GM04504 (cell line): ENCODE measurements at places on chromosomes 3 and 15.

DNA sequence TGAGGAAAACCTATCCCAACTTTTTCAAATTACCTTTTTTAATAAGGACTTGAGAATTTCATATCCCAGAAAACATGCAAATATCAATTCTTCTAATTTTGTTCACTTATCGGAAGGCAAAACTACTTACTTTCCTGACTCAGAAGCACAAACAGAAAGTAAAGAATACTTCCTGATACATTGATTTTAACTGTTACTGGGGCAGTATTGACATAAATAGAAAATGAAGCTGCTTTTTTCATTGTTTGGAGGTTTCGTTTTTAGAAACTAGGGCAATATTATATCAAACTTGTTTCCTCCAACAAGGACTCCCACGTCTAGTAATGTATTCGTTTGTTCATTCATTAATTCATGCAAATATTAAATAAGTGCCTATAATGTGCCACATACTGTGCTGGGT is 19.1 kb downstream of the PAQR9 start:
- no peak for DNase-seq

DNA sequence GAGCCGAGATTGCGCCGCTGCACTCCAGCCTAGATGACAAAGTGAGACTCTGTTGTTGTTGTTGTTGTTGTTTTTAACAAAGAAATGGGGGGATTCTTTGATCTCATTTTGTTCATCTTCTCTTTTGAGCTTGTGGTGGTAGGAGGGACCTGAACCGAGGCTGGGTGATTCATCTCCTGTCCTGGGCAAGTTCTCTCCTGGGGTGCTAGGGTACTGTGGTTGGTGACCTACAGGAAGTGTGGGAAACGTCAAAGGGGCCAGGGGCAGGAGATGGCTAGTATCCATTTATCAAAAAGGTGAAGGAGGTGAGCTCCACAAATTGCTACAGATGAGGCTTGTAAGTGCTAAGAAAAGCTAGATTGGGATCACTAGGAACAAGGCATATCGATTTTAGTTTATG is 14.3 kb downstream of the PPCDC start:
- DNase-seq: no peak

DNA sequence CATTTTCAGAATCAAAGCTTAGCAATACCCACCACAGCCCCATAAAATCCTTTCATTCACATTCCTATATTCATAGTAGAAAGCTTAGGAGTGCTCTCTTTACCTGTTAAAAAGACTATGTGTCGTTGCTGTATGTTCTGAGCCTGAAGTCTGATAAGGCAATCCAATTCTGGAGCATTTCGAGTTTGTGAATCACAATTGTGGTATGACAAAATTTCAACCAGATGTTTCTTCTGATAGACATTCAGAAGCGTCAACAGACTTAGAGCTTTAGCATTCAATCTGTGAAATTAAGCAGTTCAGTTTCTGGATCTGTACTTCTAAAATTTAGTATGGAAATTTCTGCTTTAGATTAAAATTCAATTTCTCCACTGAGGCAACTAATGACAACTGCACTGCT is 58.3 kb downstream of the TASOR start:
- DNase-seq: peak; percentile 22

GRCh38 chr3:60603860-60604259 is 647.4 kb downstream of the FHIT start:
- DNase-seq: no peak

DNA sequence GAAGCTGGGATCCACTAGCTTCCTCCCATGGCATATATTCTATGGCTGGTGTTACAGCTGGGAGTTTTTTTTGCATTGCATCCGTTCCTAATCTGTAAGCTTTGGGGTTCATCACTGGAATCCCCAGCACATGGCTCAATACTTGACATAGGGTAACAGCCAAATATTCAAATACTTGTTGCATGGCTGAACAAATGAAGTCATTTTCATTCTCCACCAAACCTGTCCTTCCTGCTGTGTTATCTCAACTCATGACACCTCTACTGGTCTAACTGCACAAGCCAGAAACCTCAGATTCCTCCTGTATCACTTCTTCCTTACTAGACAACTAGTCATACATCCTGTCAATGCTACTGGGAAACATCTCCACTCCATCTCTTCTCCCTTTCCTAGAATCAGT is 43.4 kb downstream of the ST3GAL6 start:
- no peak for DNase-seq

DNA sequence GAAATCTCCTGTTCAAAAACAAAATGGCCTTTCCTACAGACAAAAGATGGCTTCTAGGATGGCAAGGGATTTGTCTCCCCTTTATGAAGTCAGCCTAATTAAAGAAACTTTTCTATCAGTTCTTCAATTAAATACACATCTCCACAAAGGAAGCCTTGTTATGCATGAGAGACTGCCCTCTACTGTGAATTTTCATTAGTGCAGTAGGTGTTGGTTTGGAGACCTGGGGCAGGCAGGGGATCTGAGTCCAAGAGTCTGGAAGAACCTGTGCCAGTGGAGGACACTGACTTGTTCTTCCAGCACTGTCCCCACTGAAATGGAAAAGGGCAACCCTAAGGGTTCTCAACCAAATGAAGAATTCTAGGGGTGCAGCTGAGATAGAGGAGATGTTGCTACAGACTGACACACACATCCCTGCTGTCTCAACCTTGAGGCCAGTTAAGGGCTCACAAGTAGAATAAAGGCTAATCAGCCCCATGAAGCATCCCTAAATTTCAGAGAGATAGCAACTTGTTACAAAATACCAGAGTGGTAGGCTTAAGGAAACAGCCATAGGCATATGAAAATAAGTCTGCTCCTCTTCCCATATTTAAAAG is 174.0 kb upstream of the PRICKLE2 start:
- DNase-seq: peak; percentile 56

DNA sequence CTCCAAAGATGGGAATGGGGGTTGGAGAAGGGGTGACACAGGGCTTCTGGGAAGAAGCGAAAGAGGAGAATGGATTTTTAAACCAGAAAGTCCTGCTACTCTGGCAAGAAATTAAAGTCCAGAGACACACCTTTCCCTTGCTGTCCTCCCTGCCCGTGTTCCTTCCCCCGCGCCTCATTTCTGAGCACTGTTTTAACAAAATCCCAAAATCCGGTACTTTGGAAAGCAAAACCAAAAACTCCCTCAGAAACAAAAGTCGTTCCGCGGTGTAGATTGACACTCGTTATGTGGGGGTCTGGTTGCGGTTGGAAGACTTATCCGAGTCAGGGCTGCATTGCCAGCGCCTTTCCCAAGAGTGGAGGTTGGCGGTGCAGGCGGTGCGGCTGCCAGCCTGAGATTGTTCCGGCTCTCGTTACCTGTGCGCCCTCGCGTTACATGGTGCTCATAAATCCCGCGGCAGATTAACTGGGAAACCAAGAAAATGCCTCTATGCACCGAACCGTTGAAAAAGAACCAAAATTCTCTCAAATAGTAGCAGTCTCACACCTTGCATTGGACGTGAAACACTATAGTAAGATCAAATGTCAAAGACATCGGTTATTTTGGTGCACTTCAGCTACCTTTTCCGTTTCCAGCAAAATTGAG is 217.7 kb downstream of the MEIS2 start:
- DNase-seq: no peak

- no peak for DNase-seq
Measured at GRCh38 chr3:185878920-185879319, 54.1 kb upstream of the IGF2BP2 start.

GRCh38 chr15:100712226-100712625 is 109.8 kb downstream of the ASB7 start:
- no peak for DNase-seq

GRCh38 chr15:100256970-100257650 is 84.7 kb downstream of the ADAMTS17 start:
- DNase-seq: no peak

GRCh38 chr3:149990423-149990948 is 19.8 kb upstream of the PFN2 start:
- no peak for DNase-seq

DNA sequence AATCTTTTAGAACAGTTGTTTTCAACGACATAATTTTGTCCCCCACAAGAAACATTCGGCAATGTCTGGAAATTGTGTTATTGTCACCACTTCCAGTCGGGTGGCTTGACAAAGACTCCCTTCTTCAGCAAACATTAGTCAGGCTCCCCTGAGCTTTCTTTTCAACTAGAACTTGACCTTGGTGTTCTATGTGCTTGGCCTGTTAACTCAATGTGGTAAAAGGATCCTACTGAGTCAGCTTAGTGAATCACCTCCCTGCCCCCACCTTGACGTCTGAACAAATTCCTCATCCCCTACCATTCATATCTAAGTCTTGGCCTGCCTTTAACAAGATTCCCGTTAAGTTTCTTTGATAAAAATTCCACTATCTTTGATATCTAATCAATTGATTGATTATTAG is 465.0 kb upstream of the ROBO1 start:
- DNase-seq: no peak

DNA sequence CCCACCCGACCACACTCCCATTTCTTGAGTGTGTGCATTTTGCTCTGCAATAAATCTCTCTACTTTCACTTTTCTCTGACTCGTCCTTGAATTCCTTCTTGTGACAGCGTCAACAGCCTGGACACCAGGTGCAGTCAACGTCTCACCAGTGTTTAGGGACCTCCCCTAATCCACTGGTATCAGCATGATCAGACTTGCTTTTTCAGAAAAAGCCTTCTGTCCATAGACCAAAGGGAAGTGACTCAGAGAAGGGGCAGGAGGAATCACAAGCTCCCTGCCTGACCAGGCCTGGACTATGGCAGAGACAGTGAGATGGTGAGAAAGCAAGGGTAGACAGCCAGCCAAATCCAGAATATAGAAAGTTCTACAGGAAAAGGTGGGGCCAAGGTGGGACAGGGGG is 15.5 kb downstream of the CCR5 start:
- DNase-seq: no peak

GRCh38 chr15:82944821-82945220 is 7.7 kb downstream of the HOMER2 start:
- DNase-seq: no peak

DNA sequence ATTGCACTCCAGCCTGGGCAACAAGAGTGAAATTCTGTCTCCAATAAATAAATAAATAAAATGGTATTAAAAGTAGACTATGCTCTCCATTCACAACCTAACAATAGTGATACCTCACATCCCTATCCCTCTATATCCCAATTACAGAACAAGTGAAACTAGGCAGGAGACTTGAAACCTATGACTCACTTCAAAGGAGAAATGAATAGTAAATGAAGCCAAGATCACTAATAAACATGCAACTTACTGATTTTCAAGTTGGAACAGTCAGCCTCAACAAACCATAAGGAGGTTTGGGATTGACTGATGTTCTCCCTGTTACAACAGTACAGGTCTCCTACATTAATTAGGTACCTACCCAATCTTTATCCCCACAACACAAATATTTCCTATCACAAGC is 103.4 kb downstream of the GSK3B start:
- DNase-seq: peak; percentile 12

GRCh38 chr3:14598143-14598569 is 53.4 kb upstream of the CCDC174 start:
- no peak for DNase-seq

DNA sequence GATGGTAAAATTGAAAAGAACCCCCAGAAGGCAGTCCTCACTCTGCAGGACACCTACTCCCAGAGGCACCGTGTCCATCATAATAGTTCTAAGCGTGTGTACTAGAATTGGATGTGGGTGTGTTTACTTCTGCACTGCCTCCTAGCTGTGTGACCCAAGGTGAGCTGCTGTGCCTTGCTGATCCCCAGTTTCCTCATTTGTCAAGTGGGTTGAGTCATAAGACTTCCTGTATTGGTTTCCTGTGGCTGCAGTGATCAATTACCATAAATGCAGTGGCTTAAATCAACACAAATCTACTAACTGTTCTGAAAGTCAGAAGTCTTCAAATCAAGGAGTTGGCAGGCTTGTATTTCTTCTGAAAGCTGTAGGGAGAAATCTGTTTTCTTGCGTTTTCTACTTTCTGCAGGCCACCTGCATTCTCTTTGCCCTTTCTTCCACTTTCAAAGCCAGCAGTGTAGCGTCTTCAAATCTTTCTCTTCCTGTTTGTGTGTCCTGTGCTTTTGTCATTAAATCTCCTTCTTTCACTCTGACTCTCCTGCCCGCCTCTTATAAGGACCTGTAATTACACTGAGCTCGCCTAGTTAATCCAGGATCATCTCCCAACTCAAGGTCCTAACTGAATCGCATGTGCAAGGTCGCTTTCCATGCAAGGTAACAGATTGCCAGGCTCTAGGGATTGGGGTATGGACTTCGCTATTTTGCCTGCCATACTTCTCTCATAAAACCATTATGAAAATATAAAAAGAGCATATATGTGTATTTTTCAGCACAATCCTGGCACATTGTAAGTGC is 59.0 kb downstream of the RORA start:
- DNase-seq: no peak

GRCh38 chr3:128709038-128709437 is 16.9 kb upstream of the RAB7A start:
- DNase-seq: no peak

DNA sequence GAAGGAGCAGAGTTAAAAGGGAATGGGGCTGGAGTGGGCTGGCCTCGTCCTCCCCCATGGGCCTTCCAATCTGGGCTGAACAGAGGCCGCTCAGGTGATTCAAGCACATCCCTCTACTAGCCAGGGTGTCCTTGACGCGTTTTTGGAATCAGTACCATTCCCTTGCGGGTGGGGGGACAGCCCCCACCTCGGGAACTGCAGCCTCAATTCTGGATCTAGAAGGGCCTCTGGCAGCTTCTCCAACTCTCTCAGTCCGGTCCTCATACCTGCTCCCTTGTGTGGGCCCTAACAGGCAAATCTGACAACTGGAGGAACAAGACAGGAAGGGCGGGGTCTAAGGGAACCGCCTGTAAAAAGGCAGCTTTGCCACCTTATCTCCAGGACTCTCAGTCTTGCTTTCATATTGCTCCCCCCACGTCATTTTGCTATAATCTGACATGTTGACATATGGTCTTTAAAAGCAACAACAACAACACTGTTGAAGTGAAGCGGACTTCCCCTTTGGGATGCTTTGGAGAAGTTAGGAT is 802 bp upstream of the CHRNB4 start:
- DNase-seq: no peak

DNA sequence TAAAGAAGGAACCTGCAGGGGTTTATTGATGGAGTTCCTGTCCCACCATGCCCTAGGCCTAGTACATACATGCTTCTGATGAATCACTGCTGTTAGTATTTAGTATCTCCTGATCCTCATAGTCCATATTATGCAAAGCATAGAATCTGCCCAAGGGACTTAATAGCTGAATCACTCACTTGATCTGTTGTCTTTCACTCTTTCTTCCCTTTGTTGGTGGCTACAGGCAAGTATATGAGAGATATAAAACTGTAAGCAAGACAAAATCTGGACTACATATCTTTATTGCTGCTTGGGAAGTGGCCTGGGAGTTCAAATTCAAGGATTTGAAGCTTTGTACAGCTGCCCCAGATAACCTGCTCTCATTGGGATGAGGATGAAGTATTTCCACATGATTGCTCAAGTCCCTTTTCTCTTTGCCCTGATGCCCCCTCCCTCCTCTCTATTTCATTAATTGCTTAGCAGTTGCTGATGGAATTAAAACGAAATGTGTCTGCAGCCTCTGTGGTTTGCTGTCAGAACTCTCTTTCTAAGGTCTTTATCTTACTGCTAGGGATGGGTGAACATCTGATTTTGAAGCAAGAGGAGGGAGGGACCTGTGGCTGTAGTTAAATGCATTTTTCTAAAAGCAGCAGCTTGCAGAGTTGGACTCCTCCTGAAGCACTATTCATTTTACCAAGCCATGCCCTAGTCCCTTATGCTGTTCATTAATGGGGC is 114.1 kb downstream of the ZNF609 start:
- DNase-seq: no peak
